Stromal cell of bone marrow (primary cell): ENCODE measurements at places on chromosomes 13 and 19.

DNA sequence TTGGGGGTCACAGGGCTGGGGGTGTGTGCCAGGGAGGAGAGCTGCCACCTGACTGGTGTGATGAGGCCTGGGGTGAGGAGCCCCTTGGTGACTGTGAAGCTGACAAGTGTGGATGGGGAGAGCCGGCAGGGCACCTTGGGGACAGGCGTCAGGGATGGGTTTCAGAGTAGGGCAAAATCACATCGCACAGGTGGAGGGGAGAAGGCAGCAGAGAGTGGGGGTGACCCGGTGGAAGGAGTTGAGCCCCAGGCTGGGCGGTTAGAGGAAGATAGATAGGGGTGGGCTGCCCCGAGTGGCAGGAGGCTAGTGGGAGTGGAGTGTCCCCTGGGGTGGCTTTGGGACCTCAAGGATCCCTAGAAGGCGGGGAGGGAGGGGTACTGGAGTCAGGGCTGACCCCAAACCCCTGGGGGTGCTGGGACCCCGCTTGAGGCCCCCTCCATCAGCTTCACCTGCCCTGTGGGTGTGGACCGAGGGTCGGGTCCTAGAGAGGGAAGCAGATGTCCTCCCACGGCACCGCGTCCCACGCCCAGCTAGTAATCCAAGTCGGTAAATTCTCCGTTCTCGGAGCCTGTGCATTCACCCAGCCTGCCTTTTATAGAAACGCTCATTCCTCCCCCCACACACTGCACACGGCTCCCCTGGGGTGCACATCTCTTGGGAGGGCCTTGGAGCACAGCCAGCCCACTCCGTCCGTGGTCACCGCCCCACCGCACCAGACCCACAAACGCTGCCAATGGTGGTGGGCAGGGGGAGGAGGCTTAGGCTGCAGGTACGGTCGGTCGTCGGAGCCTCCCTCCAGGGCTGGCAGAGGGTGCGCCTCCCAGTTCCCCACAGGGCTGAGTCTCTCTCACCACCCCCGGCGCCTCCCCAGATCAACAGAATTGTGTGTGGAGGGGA lies 2.4 kb downstream of the CTXN1 start:
- no peak for DNase-seq

- DNase-seq = no peak
These were observed 1.7 kb upstream of the SIGLEC7 start for GRCh38 chr19:51140441-51140840.

- DNase-seq = peak; percentile 11
These were observed 304.7 kb downstream of the POU4F1 start for GRCh38 chr13:78298657-78299056.

- no peak for DNase-seq
These were observed 84.1 kb downstream of the CHST8 start for GRCh38 chr19:33705860-33706259.

GRCh38 chr13:33727297-33728083 lies 90.5 kb upstream of the RFC3 start:
- DNase-seq = no peak

DNA sequence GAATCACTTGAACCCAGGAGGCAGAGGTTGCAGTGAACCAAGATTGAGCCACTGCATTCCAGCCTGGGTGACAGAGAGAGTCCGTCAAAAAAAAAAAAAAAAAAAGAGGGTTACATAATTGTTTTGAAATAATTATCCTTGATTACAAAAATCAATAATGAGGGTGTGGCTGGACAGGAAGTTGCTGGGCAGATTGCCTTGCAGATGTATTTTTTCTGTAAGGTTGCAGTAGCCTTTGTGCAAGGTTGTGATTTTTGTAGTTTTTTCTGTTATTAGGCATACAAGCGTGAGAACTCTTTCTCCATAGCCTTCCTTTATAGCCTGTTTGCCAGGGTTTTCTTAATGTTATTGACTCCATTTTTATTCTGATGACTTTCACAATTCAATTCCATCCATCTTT lies 40.7 kb upstream of the SIN3B start:
- no peak for DNase-seq

- DNase-seq = no peak
These were observed 3.1 kb upstream of the SLC5A5 start for GRCh38 chr19:17868669-17869068.

- no peak for DNase-seq
These were observed 25.5 kb upstream of the FXYD3 start for GRCh38 chr19:35090160-35090505.

GRCh38 chr19:55259540-55260210 lies 858 bp upstream of the PPP6R1 start:
- no peak for DNase-seq

- no peak for DNase-seq
These were observed 18.1 kb upstream of the OLFM4 start for GRCh38 chr13:53010374-53011105.

GRCh38 chr19:16825312-16826052 lies 3.7 kb upstream of the SIN3B start:
- DNase-seq = no peak

- DNase-seq = no peak
These were observed 54.6 kb downstream of the ARHGAP35 start for GRCh38 chr19:46915386-46915785.

DNA sequence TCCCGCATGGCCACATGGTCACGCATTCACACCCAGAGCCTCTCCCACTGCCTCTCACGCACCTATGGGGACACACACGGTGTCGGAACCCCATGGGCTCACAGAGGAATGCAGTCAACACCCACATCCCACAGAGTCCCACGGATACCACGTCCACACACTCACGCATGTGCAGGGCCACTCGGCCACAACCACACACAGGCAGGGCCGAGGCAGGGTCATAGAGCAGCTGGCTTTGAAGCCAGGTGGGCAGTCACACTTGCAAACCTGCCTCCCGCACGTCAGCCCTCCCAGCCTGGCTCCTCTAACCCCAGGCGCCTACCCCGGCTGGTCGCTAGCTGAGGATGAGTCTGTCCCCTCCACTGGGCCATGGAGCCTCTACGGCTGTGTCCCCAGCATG lies 8.1 kb downstream of the ERCC2 start:
- no peak for DNase-seq

DNA sequence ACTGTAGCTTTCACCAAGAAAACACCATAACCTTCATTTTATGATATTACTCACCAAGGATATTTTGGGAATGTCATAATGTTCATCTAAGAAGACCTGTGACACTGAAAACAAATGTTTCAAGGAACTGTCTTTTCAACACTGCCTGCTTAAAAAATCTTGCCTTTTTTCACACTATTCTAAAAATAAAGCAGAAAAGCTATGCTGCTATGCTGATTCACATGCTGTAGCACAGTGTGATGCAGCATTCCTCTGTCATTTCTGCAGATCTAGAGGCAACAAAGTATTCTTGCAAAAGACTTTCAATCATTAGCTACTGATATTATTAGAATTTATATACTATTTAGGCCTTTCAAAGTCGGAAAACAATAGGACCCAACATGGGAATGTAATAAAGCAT lies 525.7 kb downstream of the UQCRFS1 start:
- DNase-seq = no peak

DNA sequence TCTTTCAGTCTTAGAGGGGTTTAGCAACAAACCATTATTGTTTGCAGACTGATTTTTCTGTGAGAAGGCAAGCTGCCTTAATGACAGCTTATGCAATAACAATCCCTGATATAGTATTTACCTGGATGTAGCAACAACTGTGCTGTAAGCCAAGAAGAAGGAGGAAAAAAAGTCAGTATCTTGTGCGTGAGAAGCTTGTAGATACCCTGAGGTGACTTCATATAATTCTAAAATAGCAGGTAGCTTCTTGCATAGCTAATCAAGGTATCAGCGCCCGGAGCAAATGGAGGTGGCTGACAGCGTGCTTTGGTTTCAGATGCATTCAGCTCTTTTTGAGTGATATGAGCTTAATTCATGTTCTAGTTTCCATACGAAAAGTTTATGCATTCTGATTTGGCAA lies 309.8 kb downstream of the KLF5 start:
- DNase-seq = no peak

- no peak for DNase-seq
These were observed 47.6 kb downstream of the CEP89 start for GRCh38 chr19:32924200-32924599.

GRCh38 chr13:46296115-46296822 lies 84.5 kb downstream of the LRRC63 start:
- DNase-seq = peak; percentile 97

DNA sequence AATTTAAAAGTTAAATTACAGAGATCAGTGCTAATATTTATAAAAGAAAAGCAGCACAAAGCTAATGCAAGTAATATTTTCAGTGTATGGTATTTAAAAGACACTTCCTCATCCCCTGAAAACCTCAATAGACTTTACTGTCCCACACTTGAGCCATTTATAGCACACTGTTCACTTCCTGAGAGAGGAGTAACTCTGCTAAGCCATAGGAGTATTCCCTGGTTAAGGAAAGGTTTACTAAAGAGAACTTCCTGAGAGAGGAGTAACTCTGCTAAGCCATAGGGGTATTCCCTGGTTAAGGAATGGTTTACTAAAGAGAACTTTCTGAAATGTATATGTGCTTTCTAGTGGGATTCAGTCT lies 159.4 kb downstream of the NHLRC3 start:
- no peak for DNase-seq

- no peak for DNase-seq
These were observed 62.7 kb downstream of the F2RL3 start for GRCh38 chr19:16951529-16951928.

GRCh38 chr13:40479196-40479845 lies 187.1 kb downstream of the FOXO1 start:
- DNase-seq = no peak

- no peak for DNase-seq
These were observed 7.2 kb downstream of the PPP1R37 start for GRCh38 chr19:45100201-45100600.

- DNase-seq = no peak
These were observed 117.2 kb downstream of the MIPEP start for GRCh38 chr13:23771956-23772355.

DNA sequence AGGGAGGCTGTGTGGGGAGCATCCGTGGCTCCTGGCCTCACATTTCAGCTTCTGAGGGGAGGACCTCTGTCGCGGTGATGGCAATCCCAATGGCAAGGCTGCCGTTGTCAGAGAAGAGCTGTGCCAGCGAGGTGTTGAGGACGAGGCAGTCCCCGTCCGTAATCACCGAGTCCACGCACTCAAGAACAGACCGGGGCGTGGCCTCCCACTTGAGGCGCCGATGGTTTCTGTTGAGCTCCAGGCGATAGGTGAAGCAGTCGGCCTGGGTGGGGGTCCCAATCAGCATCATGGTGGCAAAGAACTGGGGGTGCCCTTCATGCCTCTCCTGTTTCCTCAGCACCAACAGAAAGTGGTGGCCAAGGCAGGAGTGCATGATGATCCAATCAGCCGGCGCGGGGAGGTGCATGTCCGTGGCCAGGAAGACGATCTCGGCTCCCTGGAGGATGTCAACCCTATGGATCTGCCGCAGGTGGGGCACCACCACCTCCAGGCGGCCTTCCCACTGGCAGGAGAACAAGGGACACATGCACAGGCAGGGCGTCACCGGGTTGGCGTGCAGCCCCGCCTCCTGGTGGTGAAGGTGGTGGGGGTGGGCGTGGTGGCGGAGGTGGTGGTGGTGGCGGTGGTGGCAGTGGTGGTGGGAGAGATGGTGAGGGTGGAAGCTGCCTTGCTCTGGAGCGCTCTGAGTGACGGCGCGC lies 68.1 kb downstream of the SIAH3 start:
- DNase-seq = no peak

DNA sequence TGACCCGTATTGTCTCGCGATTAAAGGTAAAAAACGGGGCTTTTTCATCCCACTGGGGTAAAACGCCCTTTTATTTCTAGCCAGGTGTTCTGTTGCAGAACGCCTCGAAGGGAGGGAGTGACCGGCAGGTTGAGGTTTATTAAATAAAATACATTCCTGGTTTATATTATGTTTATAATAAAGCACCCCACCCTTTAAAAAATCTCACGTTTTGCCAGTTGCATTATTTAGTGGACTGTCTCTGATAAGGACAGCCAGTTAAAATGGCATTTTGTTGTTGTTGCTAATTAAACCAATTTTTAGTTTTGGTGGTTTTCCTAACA lies 25.1 kb upstream of the ZNF850 start:
- no peak for DNase-seq

DNA sequence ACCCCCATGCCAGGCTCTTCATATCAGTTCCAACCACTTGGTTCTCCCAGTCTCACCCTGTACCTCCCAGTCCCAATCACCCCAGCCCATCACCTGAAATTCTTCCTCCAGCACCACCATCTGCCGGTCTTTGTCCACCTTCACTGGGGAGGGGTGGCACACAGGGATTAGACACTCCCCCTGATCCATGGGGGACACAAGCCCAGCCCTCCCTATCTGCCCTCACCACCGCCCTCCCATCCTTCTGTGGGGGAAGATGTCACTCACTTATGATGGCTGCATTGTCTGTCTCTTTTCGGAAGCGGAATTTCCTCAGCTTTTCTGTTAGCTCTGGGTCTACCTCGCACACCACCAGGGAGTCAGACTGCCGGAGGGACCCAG lies 685 bp downstream of the GMFG start:
- no peak for DNase-seq

DNA sequence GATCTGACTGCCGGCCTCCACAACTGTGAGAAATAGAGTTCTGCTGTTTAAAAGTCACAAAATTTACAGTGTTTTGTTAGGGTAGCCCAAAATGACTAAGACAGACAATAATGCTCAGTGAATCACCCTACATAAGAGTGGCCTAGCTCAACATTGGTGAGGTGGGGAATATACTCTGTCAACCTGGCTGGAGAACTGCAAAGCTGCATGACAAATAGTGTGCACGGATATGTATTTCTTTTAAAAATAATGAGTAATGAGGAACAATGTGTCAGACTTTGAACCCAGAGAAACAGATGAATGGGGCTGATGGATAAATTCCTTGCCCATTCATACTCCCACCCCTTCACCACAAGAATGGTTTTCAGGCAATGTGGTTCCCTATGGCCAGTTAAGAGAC lies 372.4 kb downstream of the SUCLA2 start:
- DNase-seq = peak; percentile 22

GRCh38 chr13:100828226-100828625 lies 153.6 kb upstream of the TMTC4 start:
- DNase-seq = no peak

- no peak for DNase-seq
These were observed 6.6 kb upstream of the CEACAM16 start for GRCh38 chr19:44692379-44692721.

DNA sequence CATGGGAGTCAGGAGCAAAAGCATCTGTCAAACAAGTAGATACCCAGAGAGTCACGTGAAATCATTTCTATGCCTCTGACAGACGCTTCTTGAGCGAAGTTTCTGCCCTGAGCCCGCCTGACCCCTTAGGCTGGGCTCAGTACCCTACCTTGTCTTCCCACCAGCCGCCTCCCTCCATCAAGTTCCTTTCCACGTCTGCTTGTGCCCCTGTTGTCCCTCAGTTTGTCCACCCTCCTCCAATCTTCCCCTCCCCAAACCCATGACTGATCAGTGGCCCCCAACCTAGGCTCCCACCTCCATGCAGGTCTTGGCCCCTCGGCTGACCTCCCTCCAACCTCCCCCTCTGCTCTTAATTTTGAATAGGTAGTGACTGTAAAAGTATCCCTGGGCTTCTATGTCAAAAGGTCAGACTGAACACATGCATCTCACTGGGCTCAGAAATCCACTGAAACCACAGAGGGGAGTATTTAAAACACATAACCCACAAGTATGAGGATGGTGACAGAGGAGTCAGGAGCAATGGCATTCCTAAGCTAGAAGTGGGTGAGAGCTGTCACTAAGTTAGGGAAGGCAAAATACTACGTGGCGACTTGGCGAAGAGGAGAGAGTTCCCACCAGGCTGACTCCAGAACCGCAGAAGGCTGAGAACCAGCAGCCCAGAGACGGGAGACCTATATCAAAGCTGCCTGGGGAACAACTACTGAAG lies 1.7 kb upstream of the ZNF446 start:
- DNase-seq = peak; percentile 5
